HuH-7.5 (cell line): ENCODE measurements at places on chromosomes 16 and 17.

DNA sequence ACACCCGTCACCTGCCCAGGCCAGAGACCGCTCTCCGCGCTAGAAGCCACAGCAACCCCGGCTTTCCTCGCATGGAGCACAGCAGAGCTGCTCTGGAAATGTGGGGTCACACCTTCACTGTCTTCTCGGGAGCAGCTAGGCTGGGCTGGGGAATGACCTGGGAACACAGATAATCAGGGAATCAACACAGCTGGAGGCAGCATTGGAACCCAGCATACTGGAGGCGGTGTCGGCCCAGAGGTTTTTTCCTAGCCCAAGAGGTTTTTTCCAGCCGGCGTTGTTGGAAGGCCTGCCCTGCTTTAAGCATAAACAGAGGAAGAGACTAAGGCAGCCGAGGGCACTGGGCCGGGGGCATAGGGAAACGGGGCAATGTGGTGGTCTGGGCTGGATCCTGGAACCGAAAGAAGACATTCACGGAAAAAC lies 791 bp upstream of the PLD6 start:
- DNase-seq = peak; percentile 23

GRCh38 chr17:4739122-4740024 lies at the start of the genes CXCL16 and ZMYND15:
Gene CXCL16 (minus strand): TSS chr17:4739928. CDS start chr17:4739339, 589 bp downstream.
Gene ZMYND15 (plus strand): TSS chr17:4739833. CDS start chr17:4740549, 716 bp downstream.
- DNase-seq = peak; percentile 63

DNA sequence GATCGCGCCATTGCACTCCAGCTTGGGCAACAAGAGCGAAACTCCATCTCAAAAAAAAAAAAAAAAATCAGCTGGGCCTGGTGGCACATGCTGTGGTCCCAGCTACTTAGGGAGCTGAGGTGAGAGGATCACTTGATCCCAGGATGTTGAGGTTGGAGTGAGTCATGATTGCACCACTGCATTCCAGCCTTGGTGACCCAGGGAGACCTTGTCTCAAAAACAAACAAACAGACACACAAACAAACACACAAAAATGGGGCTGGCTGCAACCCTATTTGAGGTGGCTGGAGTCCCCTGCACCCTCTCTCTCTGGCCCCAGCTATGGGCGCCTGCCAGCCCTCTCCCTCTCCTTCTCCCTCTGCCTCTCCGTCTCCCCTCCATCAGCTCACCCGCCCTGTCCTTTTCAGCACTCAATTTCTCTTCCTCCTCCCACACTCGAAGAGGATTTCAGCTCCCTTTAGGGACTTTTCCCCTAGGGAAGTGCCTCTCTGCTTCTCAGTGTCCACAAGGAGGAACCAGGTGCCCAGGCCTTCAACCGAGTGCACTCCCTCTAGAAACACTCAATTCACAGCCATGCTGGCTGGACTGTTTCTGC lies 17.5 kb upstream of the TFAP4 start:
- no peak for DNase-seq

DNA sequence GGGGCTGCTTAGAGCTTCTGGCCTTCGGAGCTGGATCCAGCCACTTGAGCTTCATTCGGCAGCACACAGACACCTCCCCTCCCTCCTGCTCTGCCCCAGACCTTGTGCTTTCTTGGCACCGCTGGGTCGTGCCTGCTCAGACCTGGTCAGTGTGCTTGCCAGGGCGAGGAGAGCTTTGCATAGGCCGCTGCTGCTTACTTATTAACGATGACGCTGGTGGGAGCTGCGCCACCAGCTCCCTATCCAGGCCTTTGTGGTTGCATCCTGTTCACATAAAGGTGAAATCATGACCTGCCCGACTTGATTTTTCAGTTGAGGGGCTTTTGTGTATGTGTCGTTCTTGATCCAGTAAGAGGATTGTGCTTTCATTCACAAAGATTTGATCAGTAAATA lies 101.1 kb downstream of the MSI2 start:
- no peak for DNase-seq

- no peak for DNase-seq
Measured at GRCh38 chr17:32370426-32370825, 20.5 kb downstream of the ZNF207 start.

GRCh38 chr17:9517396-9517795 lies 58.2 kb downstream of the STX8 start:
- no peak for DNase-seq

GRCh38 chr16:11757671-11758545 lies 15.3 kb upstream of the TXNDC11 start:
- DNase-seq = no peak

DNA sequence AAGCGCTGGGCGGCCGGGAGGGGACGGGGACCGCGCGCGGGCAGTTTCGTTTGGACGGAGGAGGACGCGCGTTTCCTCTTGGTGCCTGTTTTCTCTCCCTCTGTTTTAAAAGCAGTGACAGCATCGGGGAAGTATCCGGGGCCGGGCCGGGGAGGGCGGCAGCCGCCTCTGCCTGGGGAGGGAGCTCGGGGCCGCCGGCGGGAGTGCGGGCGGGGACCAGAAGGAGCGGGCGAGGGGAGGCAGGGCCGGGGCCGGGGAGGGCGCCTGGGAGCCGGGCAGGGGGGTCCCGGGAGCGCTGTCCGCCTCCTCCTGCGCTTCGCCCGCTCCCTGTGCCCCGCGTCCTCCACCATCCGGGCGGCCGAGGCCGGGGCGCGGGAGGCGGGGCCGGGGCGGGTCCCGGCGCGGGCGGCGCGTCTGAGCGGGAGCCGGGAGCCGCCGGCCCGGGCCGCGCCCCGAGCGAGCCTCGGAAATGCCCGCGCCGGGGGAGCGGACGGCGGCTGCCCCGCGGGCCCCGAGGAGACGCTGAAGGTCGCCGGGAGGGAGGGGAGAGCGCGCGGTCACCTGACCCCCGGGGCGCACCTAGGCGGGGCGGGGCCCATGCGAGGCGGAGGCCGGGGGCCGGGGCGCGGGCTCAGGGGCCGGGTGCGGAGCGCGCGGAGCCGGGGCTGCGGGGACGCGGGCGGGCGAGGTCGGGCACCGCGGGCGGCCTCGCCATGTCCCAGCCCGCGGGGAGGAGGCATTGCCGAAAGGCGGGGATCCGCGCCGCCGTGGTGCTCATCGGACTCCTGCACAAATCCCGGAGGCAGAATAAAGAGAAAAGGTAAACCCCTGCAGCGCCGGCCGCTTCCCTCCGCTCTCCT lies 57.3 kb downstream of the RAP1GAP2 start:
- peak; percentile 44 for DNase-seq

GRCh38 chr17:64920419-64921172 lies 1.3 kb upstream of the LRRC37A3 start:
- DNase-seq = no peak

DNA sequence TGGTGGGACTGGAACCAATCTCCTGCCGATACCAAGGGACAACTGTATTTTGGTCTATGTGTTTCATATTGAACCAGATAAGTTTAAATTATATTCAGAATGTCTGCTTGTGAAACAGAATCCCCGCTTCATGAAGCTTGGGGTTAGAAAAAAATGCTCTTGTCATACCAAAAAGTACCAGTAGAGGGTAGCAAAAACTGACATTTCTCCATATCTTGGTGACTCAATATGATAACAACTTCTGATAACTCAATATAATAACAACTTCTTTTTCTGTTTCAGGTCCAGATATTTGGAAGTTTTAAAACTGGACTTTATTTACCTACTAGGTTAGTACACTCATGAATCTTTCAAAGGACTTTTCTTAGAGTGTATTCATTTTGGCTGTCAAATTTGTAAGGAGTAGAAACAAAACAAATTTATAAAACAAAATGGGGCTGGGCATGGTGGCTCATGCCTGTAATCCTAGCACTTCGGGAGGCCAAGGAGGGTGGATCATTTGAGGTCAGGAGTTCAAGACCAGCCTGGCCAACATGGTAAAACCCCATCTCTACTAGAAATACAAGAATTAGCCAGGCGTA lies 52.3 kb upstream of the ADCY7 start:
- DNase-seq = no peak

DNA sequence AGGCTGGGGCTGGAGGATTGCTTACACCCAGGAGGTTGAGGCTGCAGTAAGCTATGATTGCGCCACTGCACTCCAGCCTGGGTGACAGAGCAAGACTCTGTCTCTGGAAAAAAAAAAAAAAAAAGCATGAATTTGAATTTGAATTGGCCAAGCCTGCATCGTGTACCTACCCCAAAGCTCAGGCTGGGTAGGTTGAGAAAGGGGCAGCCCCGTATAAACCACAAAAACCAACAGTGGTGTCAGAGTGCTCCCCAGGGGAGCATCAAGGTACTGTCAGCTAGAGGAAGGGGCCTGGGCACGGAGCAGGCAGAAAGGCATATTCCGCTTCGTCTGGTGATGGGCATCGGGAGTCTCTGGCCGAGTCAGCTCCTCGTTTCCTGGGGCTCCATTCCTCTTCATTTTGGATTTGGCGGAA lies 40.9 kb downstream of the RAP1GAP2 start:
- no peak for DNase-seq

DNA sequence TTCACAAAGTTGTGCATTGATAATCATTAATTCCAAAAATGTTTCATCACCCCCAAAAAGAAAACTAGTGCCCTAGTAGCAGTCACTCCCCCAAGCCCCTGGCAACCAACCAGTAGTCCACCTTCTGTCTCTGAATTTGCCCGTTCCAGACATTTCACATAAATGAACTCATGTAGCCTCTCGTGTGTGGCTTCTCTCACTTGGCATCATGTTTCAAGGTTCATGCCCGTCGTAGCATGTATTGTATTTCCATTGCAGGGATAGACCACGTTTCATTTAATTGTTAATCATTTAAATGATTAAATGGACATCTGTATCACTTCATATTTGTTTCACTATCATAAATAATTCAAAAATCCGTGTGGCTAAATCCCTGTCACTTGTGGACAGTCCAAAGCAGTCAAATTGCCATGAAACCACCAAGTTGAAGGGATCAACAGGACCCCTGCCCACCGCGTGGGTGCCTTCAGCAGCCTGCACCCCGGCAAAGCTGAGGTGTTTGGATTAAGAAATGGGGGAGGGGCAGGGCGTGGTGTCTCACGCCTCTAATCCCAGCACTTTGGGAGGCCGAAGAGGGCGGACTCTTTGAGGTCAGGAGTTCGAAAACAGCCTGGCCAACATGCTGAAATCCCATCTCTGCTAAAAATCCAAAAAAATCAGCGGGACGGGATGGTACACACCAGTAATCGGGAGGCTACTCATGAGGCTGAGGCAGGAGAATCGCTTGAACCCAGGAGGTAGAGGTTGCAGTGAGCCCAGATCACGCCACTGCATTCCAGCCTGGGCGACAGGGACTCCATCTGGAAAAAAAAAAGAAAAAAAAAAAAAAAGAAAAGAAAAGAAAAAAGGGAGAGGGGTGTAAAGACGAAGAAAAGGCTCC lies 8.7 kb upstream of the FLYWCH2 start:
- DNase-seq = no peak

DNA sequence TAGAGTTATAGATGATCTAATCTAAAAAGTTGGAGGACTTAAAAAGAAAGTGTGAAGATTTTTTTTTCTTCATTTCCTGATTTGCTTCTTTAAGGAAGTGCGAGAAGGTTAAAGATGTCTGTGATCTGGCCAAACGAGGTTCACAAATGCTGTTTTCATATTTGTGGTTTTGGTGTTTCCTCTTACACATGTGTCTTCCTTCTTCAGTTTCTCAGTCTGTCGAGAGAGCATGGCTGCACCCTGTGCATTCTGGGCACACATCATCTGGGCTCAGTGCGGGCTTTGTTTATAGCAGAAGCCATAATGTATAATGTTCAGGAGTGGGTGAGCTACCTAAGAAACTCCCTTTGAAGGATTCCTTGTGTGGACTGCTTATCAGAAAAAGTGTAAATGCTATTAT lies 260.4 kb upstream of the TBX2 start:
- no peak for DNase-seq

DNA sequence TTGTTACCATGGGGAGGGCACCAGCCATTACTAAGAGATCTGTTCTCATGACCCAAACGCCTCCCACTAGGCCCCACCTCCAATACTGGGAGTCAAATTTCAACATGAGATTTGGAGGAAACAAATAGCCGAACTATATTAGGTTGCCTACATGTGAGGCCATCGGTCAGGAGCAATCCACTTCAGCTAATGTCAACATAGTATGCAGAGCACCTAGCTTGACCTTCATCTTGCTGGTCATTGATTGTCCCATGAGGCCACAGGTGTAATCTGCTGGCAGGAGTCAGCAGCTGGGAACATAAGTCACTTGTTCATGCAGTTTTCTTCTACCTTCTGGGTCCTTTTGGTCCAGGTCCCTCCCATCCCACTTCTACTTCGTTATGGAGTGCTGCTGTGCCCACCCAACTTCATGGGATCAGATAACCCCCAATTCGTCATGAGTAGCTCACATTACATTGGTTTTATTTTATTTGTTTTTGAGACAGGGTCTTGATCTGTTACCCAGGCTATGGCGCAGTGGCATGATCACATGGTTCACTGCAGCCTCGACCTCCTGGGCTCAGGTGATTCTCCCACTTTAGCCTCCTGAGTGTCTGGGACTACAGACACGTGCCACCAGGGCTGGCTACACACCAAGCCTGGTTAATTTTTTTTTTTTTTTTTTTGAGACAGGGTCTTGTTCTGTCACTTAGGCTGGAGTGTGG lies 5.9 kb upstream of the KPNA2 start:
- peak; percentile 56 for DNase-seq

- no peak for DNase-seq
Measured at GRCh38 chr16:10812312-10813098, 6.1 kb downstream of the TVP23A start.

GRCh38 chr17:49315551-49316257 lies 46.3 kb downstream of the ZNF652 start:
- DNase-seq = peak; percentile 65

GRCh38 chr16:27724482-27725235 lies 174.7 kb downstream of the KATNIP start:
- DNase-seq = no peak

DNA sequence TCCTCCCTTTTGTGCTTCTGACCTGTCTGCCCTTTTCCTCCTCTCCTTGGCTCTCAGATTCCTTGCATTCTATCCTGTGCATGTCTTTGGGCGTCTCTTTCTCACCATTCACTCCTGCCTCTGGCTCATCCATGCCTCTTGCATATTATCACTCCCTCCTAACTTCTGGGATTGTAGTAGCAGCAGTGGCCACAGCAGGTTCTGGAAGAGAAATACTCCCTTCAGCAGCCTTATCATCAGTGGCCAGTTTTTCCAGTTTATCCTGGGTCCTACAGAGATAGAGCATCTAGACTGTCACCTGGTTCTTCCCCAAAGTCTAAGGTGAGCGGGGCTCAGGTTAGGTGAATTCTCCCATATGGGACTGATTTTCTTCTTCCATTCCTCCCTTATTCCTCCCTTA lies 354.0 kb upstream of the CCL2 start:
- no peak for DNase-seq

DNA sequence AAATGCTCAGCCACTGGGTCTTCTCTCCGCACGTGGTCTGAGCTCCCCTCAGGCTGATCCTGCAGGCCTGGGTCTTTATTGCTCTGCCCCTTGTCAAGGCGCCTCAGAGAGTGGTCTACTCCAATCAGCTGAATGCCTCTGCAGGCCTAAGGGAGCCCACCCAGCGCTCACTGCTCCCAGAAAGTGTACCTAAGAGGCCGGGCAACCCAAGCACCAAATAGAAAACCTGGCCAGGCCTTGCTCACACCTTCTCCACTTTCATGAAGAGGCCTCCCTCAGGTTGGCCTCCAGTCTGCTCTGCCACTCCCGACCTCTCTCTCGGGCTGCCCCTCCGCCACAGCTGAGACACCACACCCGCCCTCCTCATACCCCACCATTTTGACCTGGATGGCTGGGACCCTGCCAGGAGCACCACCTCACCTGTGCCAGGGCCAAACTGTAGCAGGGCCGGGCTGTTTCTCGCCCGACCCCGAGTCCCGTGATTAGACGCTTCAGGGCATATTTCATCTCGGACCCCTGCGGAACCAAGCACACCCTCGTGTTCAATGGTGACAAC lies 665 bp downstream of the MYBBP1A start:
- no peak for DNase-seq

- no peak for DNase-seq
Measured at GRCh38 chr17:37096071-37096470, 147.3 kb downstream of the AATF start.
